ENCODE measurements at places on chromosomes 1 and 21.

DNA sequence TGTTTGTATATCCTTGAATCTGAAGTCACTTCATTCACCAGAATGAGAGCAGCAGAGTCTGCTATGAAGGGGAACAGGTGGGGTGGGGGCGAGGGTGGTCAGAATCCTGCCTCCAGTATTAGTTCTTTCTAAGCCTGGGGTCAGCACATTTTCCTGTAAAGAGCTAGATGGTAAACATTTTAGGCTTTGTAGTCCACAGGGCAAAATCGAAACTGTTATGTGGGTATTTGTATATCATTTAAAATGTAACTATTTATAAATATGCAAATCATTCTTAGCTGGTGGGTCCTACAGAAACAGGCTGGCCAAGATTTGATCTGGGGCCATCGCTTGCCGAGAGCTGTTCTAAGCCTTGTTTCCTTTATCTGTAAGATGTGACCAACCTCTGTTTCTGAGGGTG, 96.0 kb downstream of the IGSF21 start:
- DNase-seq: no peak

DNA sequence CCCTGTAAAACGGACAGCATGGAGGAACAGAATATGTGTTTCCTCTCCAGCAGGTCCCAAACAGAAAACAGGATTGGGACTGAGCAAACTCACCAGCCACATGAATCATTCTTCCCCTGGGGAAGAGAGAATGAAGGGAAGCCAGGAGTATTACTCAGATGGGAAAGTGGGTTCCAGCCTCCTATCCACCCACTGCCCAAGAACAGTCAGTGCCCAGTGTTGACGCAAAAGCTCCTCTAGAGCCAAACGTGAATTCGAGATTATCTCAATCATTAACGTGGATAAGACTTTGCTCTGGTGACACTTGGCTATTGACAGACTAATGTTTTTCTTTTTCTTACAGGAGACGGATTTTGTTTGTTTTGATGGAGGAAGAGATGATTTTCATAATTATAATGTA, 9.3 kb downstream of the MIA3 start:
- no peak for DNase-seq

DNA sequence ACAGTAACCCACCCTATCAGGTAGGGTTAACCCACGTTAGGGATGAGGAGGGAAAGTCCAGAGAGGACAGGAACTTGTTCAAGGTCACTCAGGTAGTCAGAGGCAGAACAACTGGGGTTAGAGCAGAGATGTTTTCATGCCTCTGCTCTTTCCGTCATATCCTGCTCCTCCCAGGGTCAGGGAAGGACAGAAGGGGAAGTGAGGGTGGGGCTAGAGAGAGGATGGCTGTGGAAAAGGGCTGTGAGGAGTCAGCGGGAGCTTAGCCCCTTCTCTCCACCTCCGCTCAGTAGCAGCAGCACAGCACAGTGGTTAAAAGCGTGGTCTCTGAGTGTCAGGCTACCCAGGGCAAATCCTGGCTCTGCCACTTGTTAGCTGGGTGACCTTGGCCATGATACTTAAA, 36.5 kb downstream of the DDX20 start:
- no peak for DNase-seq

DNA sequence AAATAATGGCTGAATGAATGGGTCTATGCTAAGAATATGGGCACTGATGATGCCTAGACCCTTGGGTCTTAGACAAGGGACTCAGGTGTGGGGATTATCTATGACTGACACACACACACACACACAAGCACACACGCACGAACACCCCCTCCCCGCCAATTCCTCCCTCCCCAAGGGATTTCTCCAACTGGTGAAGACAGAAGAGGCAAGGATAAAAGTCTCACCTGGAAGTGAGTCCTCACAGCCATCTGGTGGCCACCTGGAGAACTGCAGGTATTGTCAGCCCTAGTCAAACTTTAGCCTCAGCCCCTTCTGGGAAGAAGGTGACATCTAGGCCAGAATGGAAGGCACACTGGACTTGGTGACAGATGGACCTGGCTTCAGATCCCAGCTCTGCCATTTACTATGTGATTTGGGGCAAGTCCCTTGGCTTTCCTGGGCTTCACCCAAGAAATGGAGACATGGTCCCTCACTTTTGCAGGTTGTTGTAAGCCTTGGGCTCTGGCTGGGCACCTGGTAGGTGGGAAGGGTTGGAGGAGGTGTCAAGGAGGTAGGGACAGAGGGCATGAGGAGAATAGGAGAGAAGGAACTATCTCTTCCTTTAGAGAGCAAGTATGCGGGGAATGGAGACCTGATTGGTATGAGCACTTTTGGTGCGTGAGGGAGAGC, 4.0 kb upstream of the GPR3 start:
- DNase-seq: peak; percentile 39

- no peak for DNase-seq
Observed at GRCh38 chr1:43521756-43522155, 8.9 kb upstream of the PTPRF start.

GRCh38 chr1:92087542-92087941, 7.4 kb downstream of the BTBD8 start:
- DNase-seq: no peak

Measured in NCI-H2081 (cell line).